ENCODE measurements at places on chromosomes 3 and 15. TPM values are rescaled to one million over a fixed set of nuclear protein-coding genes. Genes with fewer than 3 reads are reported as not detected.

DNA sequence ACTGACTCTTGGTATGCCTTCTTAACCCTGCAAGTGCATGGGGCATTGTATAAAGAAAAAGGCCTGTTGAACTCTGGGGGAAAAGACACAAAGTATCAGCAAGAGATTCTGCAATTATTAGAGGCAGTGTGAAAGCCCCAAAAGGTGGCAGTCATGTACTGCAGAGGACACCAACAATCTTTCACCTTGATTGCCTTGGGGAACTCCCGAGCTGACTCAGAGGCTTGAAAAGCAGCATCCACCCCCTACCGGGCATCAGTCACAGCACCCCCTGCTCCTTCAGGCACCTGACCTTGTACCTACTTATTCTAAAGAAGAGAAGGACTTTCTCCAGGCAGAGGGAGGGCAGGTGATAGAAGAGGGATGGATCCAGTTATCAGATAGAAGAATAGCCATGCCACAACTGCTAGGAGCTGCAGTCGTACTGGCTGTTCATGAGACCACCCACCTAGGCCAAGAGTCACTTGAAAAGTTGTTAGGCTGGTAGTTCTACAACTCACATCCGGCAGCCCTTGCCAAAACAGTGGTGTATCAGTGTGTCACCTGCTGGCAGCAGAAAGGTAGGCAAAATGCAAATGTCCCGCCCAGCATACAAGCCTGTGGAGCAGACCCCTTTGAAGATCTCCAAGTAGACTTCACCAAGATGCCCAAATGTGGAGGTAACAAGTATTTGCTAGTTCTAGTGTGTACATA, 241.6 kb upstream of the CNTN6 start:
- DNase-seq: no peak

DNA sequence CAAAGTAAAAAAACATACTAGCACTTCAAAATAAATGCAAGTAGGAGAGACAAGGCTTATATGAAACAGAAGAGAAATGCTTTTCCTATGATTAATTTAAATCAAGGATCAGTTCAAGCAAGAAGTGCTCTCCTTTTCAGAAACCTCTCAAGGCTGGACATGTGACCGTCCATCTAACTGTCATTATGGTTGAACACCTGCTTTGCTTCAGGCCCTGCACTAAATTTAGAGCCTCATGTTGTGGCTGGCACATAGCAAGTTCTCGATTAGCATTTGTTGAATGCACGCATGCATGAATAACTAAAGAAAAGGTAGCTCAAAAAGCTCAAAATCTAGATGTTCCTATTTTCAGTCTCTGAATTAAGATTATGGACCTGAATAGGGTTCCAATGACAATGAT, 82.0 kb downstream of the SV2B start:
- DNase-seq: peak; percentile 18

DNA sequence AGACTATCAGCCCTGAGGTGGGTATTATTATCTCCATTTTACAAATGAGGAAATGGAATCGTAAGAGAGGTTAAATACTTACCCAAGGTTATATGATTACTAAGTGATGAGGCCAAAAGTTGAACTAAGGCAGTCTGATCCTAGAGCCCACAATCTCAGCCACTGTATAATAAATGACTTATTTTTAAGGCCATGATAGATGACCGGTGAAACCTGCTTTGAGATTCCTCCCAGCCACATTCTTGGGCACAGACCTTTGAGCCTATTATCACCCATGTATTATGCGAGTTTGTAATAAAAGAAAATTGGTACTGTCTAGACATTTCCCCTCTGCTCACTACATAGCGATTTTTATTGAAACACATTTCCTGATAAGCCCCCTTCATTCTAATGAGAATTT, 37.4 kb downstream of the POLQ start:
- DNase-seq: no peak

GRCh38 chr3:101939361-101940049, 90.2 kb downstream of the NFKBIZ start:
- no peak for DNase-seq

GRCh38 chr15:69299451-69299886, 757 bp downstream of the PAQR5 start:
- DNase-seq: no peak

- DNase-seq: peak; percentile 26
Measured at GRCh38 chr3:55571913-55572312, 84.8 kb upstream of the WNT5A start.

DNA sequence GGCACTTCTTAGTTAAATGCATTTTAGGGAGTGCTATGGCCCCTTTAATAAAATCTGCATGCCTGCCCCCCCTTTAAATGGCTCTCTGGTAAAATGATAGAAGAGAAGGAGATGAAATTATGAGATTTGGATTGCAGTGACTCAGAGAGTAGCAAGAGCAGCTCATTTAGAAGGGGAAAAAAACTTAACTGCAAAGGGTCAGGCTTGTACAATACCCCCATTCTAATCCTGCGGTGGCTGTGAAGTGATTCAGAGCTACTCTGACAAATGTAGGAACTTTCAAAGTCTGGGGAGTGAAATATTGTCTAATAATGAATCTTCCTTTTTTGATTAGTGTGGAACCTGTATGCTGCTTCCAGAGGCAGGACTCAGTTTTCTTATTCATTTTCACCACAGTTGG, 44.1 kb upstream of the TBC1D23 start:
- no peak for DNase-seq

GRCh38 chr3:181330257-181330656, 340.7 kb upstream of the DNAJC19 start:
- no peak for DNase-seq

ULK3 gene
- 39.5 TPM for total RNA-seq

CLDN18 gene
- total RNA-seq: not detected

GOLGA8J gene
- not detected for total RNA-seq

UBE2E2 gene
- 140 TPM for total RNA-seq

CTXN2 gene
- not detected for total RNA-seq

ZKSCAN7 gene
- 27.4 TPM for total RNA-seq

OR5K2 gene
- not detected for total RNA-seq

HDC gene
- not detected for total RNA-seq
